ENCODE measurements at places on chromosomes 5 and 9.

DNA sequence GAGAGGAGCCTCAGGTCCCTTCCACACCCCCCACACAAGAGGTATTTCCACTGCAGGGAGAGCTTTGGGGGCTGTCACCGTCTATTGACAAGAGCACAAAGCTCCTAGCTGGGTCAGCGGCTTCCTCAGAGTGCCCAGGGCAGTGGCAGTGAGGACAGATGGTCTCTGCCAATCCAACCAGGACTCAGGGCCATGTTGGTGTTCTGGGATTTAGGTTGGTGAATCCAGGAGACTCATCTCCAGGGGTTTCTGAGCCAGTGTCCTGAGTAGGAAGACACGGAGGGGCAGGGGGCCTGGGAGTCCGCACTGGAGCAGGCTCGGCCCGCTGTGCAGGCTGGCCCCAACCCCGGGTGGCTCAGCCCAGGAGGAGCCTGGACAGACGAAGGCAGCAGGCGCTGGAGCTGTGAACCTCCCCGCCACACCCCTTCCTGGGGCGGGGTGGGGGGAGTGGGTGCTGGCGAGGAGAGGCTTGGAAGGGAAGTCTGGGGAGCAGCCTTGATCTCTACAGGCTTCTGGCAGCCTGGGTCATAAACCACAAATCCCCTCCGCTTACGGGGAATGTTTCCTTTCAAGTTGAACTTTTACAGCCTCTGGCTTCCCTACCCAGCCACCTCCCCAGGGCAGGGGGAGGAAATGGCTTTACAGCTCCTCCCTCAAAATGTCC lies 19.6 kb downstream of the CRB2 start:
- DNase-seq: no peak
- H3K36me3 ChIP-seq: no peaks in the 10 kb centered on the region
- no peak overlapping the region for H3K27ac ChIP-seq
- H3K27me3 ChIP-seq: peaks cover 12% of the 10 kb centered on the region
- no peak overlapping the region for H3K4me3 ChIP-seq

DNA sequence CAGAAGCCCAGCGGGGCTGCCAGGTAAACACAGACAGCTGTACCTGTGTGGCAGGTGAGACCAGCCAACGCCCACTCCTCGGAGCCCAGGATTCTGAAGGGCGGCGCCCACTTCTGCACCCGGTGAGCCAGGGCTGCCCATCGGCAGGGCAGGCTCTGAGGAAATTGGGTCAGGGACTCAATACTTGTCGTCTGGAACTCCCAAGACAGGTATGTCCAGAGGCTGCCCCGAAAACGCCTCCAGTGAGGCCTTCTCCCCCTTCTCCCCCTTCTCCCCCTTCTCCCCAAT lies 19.8 kb downstream of the GLT6D1 start:
- H3K27me3 ChIP-seq: no peaks in the 10 kb centered on the region
- no peaks in the 10 kb centered on the region for H3K4me1 ChIP-seq
- H3K27ac ChIP-seq: no peak overlapping the region
- H3K36me3 ChIP-seq: no peaks in the 10 kb centered on the region
- DNase-seq: no peak
- H3K4me3 ChIP-seq: no peak overlapping the region

DNA sequence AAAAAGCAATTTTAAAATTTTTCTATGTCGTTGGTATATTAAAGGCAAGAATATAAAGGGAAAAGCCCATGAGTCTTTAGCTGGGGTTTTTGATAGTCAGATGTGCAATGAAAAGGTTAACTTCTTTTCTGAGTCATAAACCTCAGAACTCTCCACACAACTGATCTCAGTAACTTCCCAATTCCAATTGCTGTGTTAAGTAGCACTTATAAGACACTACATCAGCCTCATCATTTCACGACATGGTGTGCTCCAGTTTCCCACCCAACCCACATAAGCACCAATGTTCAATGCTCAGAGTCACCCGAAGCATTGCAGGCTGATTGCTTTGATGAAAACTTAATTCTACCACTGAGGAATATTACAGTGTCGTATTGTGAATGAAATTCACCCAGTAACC lies 155.8 kb downstream of the TSSK1B start:
- H3K36me3 ChIP-seq: no peaks in the 10 kb centered on the region
- H3K27me3 ChIP-seq: no peaks in the 10 kb centered on the region
- H3K4me1 ChIP-seq: no peaks in the 10 kb centered on the region
- no peak overlapping the region for H3K4me3 ChIP-seq
- no peak overlapping the region for H3K27ac ChIP-seq
- DNase-seq: no peak

GRCh38 chr5:29982457-29982856 lies 1211.0 kb upstream of the CDH6 start:
- H3K36me3 ChIP-seq: no peaks in the 10 kb centered on the region
- H3K27me3 ChIP-seq: no peaks in the 10 kb centered on the region
- no peak overlapping the region for H3K27ac ChIP-seq
- DNase-seq: no peak
- no peaks in the 10 kb centered on the region for H3K4me1 ChIP-seq

- H3K4me1 ChIP-seq: no peaks in the 10 kb centered on the region
- H3K27me3 ChIP-seq: no peaks in the 10 kb centered on the region
- no peaks in the 10 kb centered on the region for H3K36me3 ChIP-seq
- DNase-seq: no peak
Measured at GRCh38 chr5:168317521-168318147, 26.2 kb downstream of the WWC1 start.

DNA sequence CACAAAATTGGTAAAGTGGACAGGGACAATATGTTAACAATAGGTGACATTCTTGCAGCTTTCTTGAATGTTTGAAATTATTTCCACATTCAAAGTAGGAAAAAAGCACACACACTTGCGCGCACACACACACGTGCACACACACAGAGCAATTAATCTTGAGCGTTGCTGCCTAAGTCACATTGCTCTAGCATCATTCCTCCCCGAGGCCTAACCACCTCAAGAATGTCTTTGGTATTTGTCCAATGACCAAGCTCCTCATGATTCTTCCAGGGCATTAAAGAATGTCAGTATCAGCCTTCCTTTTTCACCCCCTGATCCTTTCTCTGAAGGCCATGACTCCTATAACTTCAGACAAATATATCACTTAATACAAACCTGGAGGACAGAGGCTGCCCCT lies 198.1 kb downstream of the NPR3 start:
- H3K4me3 ChIP-seq: no peak overlapping the region
- no peaks in the 10 kb centered on the region for H3K27me3 ChIP-seq
- H3K27ac ChIP-seq: no peak overlapping the region
- H3K36me3 ChIP-seq: no peaks in the 10 kb centered on the region

DNA sequence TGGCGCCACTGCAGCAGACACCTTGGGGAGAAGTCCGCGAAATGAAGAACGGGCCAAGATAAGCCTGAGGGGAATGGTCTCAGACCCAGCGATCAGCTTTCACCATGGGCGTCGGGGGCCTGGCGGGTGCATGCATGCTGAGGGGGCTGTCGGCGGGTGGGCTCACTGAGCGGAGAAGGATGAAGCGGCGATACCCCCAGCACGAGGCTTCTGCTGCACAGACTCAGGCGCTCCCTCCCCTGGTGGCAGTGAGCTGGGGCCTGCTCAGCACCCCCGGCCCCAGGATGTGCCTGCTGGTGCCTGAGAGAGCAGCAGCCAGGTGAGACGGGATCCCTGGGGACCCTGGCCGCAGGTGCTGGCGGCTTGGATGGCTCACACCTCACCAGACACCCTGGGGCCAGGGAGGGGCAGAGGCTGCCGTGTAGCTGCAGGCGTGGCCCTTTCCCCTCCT lies 31.2 kb downstream of the CEP72 start:
- DNase-seq: no peak
- no peak overlapping the region for H3K27ac ChIP-seq
- H3K36me3 ChIP-seq: peaks cover 32% of the 10 kb centered on the region
- no peaks in the 10 kb centered on the region for H3K27me3 ChIP-seq
- no peaks in the 10 kb centered on the region for H3K4me1 ChIP-seq
- no peak overlapping the region for H3K4me3 ChIP-seq

GRCh38 chr9:125532412-125532811 lies 174.6 kb downstream of the MAPKAP1 start:
- DNase-seq: no peak
- no peaks in the 10 kb centered on the region for H3K4me1 ChIP-seq
- H3K27ac ChIP-seq: no peak overlapping the region
- H3K36me3 ChIP-seq: no peaks in the 10 kb centered on the region
- H3K4me3 ChIP-seq: no peak overlapping the region

DNA sequence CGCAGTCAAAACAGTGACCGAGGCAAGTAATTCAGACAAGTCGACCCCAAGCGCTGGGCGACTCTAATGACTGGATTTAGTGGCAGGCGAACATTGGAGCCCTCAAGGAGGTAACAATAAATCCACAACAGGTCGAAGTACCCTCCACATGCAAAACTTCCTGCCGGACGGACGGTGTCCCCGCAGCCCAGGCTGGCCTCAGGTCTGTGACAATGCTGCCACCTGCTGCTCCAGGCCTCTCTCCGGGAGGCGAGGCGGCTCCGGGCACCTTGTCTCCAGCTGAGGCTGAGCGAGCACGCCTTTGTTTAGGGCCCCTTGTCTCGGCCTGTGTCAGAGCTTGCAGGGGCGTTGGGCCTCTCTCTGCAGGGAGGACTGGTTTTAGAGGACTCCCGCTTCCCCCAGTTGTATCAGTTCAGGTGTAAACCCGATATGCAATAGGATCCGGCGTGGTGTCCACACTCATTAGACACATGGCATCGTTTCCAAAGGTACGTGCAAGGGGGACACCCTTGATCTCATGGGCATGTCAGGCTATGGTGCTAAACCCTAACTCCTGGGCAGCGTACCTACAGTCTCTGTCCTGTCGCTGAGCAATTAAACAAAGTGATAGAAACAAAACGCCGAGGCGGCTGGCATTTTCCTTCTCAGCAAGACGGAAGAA lies 628.0 kb upstream of the ADAMTS16 start:
- DNase-seq: no peak
- no peak overlapping the region for H3K4me3 ChIP-seq
- H3K4me1 ChIP-seq: no peaks in the 10 kb centered on the region
- H3K27ac ChIP-seq: no peak overlapping the region
- no peaks in the 10 kb centered on the region for H3K27me3 ChIP-seq

DNA sequence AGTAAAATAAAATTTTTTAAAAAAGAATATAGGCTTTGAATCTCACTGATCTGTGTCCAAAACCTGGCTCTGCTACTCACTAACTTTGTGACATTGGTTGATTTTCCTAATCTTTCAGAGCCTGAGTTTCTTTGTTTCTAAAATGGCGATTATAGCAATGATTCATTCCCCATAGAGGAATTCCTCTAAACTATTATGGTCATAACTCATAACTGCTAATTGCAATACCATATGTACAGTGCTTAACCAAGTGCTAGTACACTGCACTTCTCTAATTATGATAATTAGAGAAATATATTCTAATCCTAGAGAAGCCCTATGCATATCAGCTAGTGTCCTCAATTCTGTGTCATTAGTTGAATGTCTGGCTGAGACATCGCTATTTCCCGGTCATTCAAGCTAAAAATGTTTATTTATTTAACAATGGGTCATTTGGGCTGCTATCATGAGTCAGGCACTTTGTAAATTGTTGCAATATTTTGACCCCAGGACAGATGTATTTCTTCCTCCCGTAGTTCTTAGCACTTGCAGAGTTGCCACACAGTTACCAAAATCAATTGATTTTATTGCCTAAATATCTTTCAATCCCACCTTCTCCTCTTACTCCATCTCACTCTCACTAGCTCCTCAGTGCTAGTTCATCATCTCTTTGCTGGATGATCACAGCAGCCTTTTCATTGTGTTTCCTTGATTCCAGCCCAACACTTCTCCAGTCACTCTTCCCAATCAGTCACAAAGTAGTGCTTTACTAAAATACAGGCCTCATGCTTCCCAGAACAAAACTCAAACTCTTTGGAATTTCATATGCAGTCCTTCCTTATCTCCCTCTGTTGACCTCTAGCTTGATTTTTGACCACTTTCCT lies 200.9 kb upstream of the PAPPA start:
- H3K27ac ChIP-seq: no peak overlapping the region
- DNase-seq: no peak
- no peak overlapping the region for H3K4me3 ChIP-seq
- no peaks in the 10 kb centered on the region for H3K36me3 ChIP-seq

- H3K36me3 ChIP-seq: no peaks in the 10 kb centered on the region
- H3K27me3 ChIP-seq: peaks cover 28% of the 10 kb centered on the region
- no peak overlapping the region for H3K27ac ChIP-seq
- no peak for DNase-seq
- peaks cover 13% of the 10 kb centered on the region for H3K4me1 ChIP-seq
- no peak overlapping the region for H3K4me3 ChIP-seq
Measured at GRCh38 chr9:136713550-136713949, 1.2 kb downstream of the DIPK1B start.

DNA sequence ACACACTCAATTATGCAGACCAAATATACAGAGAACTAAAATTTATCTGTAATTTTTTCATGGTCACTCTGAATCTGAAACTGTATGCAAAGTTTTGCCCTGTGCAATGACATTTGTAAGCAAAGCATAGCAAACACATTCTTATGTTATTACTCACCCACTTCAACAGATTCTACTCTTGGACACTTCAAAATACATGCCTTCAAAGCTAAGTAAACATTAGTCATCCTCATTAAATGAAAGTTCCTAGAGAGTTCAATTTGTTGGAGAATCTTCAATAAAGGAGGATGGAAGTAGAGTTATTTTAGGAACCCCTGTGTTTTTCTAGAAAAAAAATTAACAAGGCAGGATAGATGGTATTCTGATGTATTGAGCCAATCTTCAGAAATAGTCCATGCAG lies 639.7 kb upstream of the C9orf72 start:
- no peak overlapping the region for H3K4me3 ChIP-seq
- no peak overlapping the region for H3K27ac ChIP-seq
- DNase-seq: no peak

All from effector memory CD4-positive, alpha-beta T cell (primary cell).